ENCODE measurements at places on chromosomes 5 and 9.
A peak's percentile ranks its signal among the peaks of the same experiment; 100 is the strongest.

- DNase-seq: no peak
Measured at GRCh38 chr9:27844797-27845196, 271.5 kb upstream of the C9orf72 start.

- no peak for DNase-seq
Measured at GRCh38 chr5:6494939-6495338, 46.3 kb downstream of the UBE2QL1 start.

DNA sequence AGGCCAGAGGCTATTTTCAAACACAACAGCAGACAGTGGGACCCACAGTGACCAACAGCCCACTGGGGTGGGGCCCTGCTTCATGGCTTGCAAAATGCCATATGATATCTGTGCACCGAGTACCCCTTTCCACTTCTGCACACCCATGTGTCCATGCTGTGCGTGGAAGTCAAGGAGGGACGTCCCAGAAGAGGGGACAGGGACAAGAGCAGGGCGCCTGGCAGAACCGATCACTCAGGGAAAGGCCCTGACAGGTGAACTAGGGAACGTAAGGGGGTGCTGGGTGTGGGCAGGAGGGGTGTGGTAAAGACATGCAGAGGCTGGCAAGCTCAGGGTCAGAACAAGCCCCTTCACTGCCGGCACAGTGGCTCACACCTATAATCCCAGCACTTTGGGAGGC is 7.6 kb upstream of the TTLL11 start:
- no peak for DNase-seq

DNA sequence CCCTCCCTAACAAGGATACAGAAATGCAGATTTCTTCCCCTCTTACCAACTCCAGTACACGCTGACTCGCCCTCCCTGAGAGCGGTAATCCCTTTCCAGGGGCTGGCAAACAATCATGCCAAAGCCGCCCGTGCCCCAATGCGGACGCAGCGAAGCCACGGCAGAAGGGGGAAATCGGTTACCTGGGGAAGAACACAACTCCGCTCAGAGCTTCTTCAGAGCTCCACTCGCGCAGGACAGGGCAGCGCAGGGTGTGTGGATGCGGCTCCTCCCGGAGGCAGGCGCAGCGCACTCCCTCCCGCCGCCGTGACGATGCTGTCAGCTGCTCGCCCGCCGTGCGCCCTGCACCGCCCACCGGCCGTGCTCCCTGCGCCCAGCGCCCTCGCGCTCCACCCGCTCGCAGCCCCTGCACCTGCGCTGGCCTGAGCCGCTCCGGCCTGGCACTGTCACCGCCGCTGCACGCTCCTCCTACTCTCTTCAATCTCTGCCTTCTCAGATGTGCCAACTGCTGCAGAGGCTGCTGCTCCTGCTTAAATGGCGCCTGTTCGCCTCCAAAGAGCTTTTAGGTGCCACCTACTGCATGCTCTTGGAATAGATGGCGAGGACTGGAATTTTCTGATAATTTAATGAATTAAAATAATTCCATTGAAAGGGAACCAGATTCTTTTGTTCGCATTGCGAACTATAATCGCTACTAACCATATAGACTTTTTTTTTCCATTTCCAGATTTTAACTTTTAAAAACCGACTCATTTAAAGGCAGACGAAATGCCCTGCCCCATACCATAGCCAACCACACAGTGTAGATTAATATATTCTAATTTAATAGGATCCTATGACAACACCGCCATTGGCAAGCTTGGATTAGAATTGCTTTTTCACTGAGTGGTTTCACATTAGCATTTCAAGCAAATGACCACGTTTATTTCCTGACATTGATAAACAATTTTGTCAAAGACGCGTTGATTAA is at the start of gene DIRAS2:
TSS of gene DIRAS2 (minus strand) at position 255 of the 970 bp plus-strand sequence. CDS start 28,997 bp downstream, outside the sequence.
- DNase-seq: no peak

DNA sequence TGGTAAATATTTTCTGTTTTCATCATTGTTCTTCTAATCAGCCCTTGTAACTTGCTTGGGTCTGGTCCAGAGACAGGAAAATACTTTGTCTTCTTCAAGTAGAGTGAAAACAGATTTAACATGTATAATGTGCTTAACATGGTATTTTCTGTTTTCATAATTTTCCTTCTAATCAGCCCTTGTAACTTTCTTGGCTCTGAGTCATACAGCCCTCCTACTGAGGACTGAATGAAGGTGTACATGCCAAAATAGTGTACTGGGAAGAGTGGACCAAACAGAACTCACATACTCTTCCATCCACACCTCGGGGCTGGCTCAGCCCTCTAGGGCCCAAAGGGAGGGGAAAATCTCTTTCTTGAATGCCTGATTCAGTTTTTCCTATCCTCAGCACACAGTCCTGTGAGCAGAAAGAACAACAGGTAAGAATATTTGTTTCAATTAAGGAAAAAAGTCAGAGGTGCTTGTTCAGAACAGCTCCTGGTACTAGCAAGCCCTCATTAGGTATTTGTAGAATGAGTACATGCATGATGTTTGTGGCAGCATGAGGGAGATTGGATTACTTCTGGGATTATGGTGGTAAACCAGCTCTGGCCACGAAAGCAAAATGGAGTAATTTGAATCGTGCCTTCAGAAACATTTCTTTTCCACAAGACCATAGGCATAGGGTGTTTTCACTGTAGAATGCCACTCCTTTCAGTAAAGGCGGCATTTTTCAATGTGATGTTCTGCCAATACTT is 24.2 kb upstream of the MACIR start:
- DNase-seq: no peak

- no peak for DNase-seq
Measured at GRCh38 chr5:166086568-166086967, 2204.9 kb upstream of the WWC1 start.

DNA sequence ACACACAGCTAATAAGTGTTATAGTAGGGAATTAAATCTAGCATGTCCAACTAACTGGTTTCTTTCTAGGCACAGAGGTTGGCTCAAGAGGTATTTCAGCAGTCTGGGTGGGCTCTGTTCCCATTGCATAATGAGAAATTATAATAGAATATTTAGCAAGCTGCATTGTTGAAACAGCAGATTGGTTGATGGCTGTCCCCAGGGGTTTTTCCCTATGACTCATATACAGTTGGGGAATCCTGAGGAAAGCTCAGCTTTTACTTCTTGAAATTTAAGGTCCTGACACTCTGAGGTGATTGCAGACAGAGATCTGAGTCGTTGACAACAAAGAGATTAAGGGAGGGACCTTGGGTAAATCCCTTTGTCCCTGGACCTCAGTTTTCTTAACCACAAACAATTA is 38.3 kb upstream of the TNFSF8 start:
- no peak for DNase-seq

- DNase-seq: no peak
Measured at GRCh38 chr9:91676046-91676445, 252.4 kb upstream of the NFIL3 start.

- peak; percentile 99 for DNase-seq
Measured at GRCh38 chr9:127919253-127919815, 2.5 kb upstream of the ST6GALNAC4 start.

DNA sequence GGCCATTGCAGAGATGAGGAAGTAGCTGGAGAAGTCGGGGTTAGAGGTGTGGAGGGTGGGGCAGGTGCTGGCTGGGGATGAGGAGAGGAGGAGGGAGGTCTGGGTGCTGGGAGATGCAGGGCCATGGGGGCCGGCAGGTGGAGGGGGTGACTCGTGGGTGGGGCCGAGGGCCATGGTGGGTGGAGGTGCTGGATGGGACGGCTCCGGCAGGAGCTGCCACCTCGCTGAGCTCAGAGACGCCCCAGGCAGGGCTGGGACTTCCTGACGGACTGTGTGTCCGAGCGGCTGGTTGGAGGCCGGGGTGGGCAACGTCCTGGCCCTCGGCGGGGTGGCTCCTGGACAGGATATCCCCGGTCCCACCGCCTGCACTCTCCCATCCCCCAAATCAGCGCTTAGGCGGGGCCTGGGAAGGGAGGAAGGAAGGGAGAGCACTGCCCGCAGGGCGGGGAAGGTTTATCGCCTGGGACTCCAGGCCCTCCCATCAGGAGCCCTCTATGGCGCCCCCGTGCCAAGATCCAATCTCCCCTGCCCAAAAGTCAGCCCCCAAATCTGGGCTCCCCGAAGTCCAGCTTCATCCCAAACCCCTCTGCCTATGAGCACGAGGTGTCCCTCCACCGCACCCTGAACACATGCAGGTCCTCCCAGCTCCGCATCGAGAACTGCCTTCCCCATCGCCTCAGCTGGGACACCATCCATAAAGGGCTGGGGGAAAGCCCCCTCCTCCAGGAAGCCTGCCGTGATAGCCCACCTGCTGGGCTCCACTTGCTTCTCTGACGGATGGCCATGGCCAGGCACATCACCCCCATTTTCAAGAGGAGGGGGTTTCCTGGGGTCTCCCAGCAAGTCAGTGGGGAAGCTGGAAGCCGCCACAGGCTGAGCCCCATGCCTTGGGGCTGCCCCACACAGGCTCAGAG is 58.3 kb upstream of the NOTCH1 start:
- no peak for DNase-seq

- DNase-seq: no peak
Measured at GRCh38 chr9:126724226-126724625, 80.6 kb upstream of the ZBTB43 start.

DNA sequence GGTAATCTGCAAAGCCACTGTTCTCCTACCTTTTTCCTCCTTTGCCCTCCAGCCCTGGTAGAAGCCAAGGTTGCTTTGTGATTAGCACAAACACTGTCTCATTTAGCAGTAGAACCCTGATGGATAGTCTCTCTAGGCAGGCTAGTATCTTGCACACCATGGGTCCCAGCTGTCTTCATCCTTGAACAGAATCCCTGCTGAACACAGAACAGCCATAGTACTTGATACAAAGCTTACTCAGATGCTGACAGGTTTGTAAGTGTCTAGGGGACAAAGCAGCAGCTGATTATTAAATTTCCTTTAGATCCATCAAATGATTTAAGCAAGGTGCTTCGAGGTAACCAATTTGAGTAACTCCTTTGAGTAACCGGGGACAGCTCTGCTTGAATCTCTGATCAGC is 163.7 kb upstream of the PPP1R2B start:
- no peak for DNase-seq

GRCh38 chr9:81125446-81126092 is 563.8 kb downstream of the TLE1 start:
- DNase-seq: no peak

DNA sequence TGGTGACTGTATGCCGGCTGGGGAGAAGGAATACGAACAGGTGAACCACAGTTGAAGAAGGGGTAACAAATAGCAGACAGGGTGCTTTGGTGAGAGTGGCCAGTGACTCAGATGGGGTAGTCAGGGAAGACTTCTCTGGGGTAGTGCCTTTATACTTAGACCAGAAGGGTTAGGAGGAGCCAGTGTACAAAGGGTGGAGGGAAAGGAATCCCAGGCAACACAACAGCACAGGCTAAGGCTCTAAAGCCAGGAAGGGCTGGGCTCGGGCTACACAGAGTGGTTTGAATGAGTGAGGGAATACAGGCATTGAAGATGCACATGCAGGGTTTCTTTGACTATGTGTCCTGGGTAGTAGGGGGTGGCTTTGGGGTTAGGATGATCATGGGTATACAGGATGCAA is 70.6 kb upstream of the CXCL14 start:
- DNase-seq: no peak

- no peak for DNase-seq
Measured at GRCh38 chr9:122286764-122287163, 22.1 kb downstream of the MRRF start.

DNA sequence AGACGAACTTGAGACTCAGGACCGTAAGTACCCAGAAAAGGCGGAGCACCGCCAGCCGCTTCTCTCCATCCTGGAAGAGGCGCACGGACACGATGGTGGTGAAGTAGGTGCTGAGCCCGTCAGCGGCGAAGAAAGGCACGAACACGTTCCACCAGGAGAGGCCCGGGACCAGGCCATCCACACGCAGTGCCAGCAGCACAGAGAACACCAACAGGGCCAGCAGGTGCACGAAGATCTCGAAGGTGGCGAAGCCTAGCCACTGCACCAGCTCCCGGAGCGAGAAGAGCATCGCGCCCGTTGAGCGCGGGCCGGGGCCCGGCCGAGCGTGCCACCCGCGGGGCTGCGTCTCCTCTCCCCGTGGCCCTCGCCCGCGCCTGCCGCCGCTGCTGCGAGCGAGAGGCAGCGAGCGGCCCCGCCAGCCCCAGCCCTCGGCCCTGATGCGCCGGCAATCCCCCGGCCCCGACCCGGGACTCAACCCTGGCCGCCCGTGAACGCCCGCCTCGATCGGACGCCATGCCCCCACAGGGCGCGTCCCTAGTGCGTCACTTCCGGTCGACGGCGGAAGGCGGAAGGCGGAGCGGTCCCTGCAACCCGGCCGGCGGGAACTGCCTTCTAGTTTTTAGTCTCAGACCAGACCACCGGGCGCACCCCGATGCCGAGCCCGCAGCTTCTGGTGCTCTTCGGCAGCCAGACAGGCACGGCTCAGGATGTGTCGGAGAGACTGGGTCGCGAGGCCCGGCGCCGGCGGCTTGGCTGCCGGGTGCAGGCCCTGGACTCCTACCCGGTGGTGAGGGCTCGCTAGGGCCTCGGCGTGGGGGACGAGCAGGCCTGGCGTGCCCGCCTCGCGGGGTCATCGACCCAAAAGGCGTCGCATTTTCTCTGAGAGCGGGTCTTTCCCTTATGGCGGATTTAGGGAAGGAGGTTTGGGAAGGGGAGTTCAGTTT is at the start of the genes NDOR1 and TMEM203:
TSS of gene NDOR1 (plus strand) at position 575 of the 944 bp plus-strand sequence. CDS start at position 653, 78 bp downstream.
TSS of gene TMEM203 (minus strand) at position 523 of the 944 bp plus-strand sequence. CDS start at position 289, 234 bp downstream.
- DNase-seq: peak; percentile 100

- no peak for DNase-seq
Measured at GRCh38 chr5:56310711-56311204, 77.6 kb upstream of the ANKRD55 start.

DNA sequence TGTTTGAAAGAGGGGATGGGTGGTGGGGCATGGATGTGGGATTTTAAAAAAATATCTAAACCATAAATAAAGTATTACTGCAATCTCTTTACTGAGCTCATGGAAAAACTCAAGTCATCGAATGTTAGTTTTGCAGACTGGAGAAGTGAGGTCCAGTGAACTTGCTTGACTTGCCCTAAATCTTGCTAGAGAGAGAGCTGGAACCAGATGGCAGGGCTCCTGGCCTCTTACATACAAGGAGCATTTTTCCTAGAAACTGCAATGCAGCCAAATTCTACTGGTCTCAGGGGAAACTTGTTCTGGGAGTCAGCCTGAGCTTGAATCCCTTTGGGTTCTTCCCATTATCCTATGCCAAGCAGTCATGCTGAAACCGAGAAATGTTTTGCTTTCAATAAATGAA is 2.9 kb upstream of the TGFBI start:
- no peak for DNase-seq

GRCh38 chr5:181204113-181204825 is 727 bp downstream of the TRIM7 start:
- DNase-seq: no peak

DNA sequence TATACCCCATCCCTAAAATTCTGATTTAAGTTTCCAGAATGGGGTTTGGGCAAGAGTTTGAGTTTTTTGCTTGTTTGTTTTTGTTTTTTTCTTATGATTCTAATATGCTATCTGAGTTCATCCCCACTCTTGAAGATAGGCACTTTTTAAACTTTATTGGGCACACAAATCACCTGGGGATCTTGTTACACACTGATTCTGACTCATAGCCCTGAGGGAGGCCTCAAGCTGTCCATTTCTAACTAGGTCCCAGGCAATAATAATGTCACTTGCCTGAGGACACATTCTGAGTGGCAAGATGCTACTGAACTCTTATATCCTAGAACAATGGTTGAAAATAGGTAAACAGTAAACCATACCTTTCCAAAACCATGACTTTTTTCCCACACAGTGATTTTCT is 22.8 kb upstream of the ABLIM3 start:
- DNase-seq: no peak

GRCh38 chr5:124780011-124780410 is 33.6 kb upstream of the ZNF608 start:
- DNase-seq: no peak
